ENCODE measurements at places on chromosomes 6 and 20. TPM values are rescaled to one million over a fixed set of nuclear protein-coding genes. Genes with fewer than 3 reads are reported as not detected.

- H3K27ac ChIP-seq: no peak overlapping the region
- H3K4me3 ChIP-seq: no peak overlapping the region
- DNase-seq: no peak
These were observed 49.7 kb upstream of the TGM3 start for GRCh38 chr20:2246069-2246491.

Gene RRAGD
- total RNA-seq: 56.4 TPM

DNA sequence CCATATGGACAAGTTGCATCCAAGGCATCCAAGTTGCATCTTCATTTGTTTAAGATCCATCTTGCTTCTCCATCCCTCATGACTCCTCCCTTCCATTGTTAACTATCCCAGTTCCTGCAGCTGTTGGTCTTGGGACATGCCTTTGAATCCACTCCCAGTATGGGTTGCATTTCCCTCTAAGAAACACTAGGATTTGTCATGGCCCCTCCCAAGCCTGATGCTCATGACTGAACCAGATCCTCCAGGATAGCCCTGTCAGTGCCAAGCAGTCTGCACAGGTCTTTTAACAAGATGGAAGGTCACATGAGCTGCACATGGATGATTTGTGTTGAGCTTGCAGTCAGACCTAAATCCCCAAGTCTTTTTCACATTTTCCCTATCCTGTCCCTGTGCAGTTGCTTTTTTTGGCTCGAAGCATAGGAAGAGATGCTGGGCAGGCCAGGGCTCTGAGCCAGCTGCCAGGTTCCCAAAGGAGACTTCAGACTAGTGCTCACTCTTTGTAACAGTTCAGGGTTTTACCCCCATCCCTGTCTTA, 4.2 kb downstream of the PPP2R5D start:
- DNase-seq: no peak
- peaks cover 13% of the 10 kb centered on the region for H3K36me3 ChIP-seq
- no peak overlapping the region for H3K4me3 ChIP-seq
- no peak overlapping the region for H3K27ac ChIP-seq
- H3K4me1 ChIP-seq: no peaks in the 10 kb centered on the region
- H3K27me3 ChIP-seq: no peaks in the 10 kb centered on the region

DNA sequence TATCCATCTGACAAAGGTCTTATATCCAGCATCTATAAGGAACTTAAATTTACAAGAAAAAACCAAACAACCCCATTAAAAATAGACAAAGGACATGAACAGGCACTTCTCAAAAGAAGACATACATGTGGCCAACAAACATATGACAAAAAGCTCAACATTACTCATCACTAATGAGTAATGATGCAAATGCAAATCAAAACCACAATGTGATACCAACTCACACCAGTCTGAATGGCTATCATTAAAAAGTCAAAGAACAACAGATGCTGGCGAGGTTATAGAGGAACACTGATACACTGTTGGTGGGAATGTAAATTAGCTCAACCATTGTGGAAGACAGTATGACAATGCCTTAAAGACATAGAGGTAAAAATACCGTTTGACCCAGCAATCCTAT, 13.9 kb downstream of the MACROD2 start:
- DNase-seq: no peak
- H3K36me3 ChIP-seq: no peaks in the 10 kb centered on the region
- no peak overlapping the region for H3K27ac ChIP-seq
- no peaks in the 10 kb centered on the region for H3K27me3 ChIP-seq
- no peak overlapping the region for H3K4me3 ChIP-seq

All from right atrium auricular region (tissue), 2 donors.